ENCODE measurements at places on chromosomes 16 and 17.

GRCh38 chr17:74814453-74814852 lies 38.3 kb upstream of the NAT9 start:
- no peak for DNase-seq

DNA sequence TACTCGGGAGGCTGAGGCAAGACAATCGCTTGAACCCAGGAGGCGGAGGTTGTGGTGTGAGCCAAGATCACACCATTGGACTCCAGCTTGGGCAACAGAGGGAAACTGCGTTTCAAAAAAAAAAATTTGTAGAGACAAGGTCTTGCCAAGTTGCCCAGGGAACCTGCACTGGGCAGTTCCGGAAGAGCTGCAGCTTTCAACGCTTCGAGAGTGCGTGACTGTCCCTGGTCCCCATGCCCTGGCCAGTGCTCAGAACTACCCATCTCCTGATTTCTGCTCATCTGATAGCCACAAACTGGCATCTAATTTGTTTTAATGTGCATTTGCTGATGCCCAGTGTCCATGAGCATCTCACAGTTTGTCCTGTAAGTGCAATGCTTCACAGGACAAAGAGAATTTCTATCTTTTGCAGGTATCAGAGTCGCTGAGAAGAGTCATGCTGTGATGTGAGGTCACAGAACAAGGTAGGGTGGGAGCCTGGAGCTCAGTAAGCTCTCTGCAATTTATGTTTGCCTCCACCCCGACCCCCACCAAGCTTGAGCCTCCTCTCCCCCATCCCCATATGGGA lies 3.9 kb downstream of the ACTG1 start:
- no peak for DNase-seq

GRCh38 chr17:17504341-17505140 lies 8.3 kb upstream of the RASD1 start:
- DNase-seq: no peak

- DNase-seq: no peak
These were observed 76.6 kb downstream of the BMERB1 start for GRCh38 chr16:15510992-15511391.

- DNase-seq: no peak
These were observed 153.6 kb downstream of the C16orf95 start for GRCh38 chr16:87163637-87164036.

DNA sequence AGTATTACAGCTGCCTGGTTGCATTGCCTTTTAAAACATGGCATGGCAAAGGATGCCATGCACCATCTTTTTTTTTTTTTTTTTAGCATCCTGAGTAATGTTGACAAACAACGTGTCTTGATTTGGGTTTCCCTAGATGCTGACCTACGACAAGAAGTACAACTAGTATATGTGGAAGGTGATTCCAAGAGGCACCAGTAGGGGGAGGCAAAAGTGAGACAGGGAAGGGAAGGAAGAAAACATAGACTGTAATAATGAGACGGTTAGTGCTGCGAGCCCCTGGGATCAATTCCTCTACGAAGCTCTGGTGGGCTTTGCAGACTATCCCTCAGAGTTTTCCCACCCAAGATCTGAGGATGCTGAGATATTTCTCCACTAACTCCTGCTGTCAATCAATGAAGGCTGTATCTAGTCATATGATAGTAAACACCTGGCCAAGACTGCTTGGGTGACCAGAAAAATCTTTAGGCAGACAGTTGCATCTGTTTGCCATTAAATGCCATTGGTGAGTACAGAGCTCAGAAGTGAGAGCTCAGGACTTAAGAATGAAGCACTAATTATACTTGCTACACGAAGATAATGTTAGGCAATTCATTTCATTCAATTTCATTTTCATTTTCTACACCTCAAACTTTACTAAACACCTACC lies 458.6 kb upstream of the GOT2 start:
- no peak for DNase-seq

GRCh38 chr17:80720610-80721577 lies 176.3 kb downstream of the RPTOR start:
- DNase-seq: peak; percentile 26
